ENCODE measurements at places on chromosomes 1 and 21.

GRCh38 chr1:60367532-60367931 is 294.0 kb upstream of the C1orf87 start:
- DNase-seq = no peak

GRCh38 chr1:63087966-63088365 is 234.4 kb upstream of the FOXD3 start:
- no peak for DNase-seq

DNA sequence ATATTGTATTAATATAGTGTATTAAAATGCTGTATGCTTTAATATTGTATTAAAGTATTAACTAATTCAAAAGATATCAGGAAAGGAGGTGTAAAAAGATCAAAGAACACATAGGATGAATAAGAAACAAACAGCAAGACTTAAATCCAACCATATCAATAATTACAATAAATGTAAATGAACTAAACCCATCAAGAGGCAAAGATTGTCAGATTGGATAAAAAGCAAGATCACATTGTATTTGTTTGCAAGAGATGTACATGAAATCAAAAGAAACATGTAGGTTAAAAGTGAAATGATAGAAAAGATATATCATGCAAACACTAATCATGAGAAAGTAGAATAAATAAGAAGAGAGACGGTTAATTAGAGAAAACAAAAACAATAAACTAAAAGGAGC is 34.1 kb upstream of the RAB3GAP2 start:
- no peak for DNase-seq

GRCh38 chr1:233006541-233006973 is 56.1 kb downstream of the NTPCR start:
- no peak for DNase-seq

GRCh38 chr1:48470481-48470855 is 1.5 kb downstream of the SPATA6 start:
- no peak for DNase-seq

- DNase-seq = no peak
Measured at GRCh38 chr1:29519108-29519787, 282.9 kb downstream of the PTPRU start.

GRCh38 chr1:216812966-216813365 is 89.7 kb upstream of the ESRRG start:
- no peak for DNase-seq

GRCh38 chr1:2529784-2530512 is at the start of gene HES5:
TSS of gene HES5 (minus strand) at chr1:2530263. CDS start at chr1:2530164, 99 bp downstream.
- no peak for DNase-seq

GRCh38 chr1:53326598-53327181 is 1.2 kb downstream of the LRP8 start:
- DNase-seq = no peak

DNA sequence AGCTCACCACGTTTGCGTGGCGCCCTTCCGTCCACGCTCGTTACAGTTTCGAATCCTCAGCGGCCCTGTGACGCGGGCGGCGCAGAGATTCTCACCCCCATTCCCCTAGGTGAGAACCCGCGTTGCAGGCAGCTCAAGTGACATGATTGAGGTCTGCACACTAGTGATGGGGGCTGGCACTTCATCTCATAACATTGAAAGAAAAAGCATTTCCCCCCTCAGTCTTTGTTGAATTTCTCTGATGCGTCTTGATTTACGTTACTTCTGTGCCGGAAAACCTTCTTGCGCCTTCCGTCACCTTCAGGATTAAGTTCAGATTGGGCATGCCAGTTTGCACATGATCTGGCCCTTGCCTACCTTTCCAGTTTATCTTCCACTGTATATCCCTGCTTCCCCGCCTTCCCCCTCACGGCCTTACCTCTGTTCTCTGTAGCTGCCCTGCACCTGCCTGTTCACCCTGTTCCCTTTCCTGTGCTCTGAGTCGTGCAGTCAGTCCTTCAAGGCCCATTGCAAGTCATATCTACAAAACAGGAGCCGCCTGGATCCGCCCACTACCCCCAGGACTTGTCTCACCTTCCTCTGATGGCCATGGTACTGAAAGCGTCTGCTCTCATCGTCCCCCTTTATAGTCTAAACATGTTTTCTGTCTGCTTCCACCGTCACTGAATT is 1.1 kb downstream of the CTPS1 start:
- DNase-seq = peak; percentile 27

GRCh38 chr1:62139410-62139809 is 55.2 kb upstream of the L1TD1 start:
- no peak for DNase-seq

- DNase-seq = no peak
Measured at GRCh38 chr1:224681816-224682215, 65.7 kb downstream of the CNIH3 start.

- DNase-seq = no peak
Measured at GRCh38 chr1:87200875-87201638, 127.6 kb upstream of the LMO4 start.

GRCh38 chr1:180539136-180539535 is 19.6 kb upstream of the OVAAL start:
- DNase-seq = no peak

DNA sequence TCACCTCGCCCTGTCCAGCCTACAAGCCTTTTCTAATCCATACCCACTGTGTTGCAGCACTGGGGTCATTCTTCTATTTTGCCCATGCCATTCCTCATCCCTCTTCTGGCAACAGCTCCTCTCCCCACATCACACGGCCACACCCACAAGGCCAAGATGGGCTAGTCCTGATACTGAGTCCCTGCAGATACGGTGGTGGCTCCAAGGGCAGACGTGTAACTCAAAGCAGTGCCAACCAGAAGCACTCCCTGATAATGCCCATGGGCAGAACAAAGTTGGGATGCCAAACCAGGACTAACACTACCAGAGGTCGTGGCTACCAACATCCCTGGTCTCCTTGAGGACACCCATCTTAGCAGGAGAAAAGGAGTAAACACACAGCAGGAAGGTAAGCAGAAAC is 64.8 kb downstream of the APP start:
- no peak for DNase-seq

DNA sequence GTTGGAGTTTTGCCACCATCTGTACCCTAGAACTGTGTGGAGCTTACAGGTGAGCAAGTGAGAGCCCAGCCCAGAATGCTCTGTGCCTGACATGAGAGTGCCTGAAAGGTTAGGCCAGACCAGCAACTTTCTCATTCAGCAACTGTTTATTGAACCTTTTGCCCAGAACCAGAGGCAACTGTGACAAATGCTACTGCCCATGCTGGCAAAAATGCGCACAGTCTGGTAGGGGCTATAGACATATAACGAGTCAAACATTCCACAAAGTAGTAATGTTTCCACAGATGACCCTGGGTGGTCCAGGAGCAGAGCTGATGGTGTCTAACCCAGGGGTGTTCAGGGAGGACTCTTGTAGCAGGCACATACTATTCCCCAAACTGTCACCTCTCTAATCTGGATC is 56.0 kb upstream of the GCLM start:
- DNase-seq = no peak

GRCh38 chr1:214660190-214660589 is 57.2 kb downstream of the CENPF start:
- DNase-seq = no peak

DNA sequence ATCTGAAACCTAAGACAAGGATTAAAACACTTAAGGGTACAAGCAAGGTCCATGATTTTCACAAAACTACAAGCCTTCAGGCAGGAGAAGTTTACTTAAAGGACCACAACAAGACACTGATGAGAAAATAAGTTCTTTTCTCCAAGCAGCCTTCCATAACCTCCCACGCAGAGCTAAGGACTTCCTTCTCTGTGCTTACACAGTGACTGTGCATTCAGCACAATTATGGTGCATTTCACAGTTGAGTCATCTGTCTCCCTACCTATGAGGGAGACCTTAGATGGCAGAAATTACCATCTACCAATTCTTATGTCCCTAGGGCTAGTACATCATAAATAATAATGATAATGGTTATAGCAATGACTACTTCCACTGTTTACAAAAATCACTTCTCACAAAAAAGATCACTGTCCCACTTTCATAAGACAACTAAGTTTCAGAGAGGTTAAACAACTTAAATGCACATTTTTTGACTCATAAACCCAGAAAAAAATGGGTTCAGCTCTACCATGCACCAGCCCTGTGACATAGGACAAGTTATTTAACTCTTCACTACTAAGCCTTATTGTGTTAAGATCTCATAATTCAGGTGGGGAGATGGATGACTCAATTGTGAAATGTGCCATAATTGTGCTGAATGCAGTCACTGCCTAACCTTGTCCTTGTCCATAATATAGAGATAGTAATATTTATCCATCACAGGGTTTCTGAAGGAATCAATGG is 45.3 kb downstream of the TARBP1 start:
- DNase-seq = no peak
